ENCODE measurements at places on chromosomes 1 and 21.

DNA sequence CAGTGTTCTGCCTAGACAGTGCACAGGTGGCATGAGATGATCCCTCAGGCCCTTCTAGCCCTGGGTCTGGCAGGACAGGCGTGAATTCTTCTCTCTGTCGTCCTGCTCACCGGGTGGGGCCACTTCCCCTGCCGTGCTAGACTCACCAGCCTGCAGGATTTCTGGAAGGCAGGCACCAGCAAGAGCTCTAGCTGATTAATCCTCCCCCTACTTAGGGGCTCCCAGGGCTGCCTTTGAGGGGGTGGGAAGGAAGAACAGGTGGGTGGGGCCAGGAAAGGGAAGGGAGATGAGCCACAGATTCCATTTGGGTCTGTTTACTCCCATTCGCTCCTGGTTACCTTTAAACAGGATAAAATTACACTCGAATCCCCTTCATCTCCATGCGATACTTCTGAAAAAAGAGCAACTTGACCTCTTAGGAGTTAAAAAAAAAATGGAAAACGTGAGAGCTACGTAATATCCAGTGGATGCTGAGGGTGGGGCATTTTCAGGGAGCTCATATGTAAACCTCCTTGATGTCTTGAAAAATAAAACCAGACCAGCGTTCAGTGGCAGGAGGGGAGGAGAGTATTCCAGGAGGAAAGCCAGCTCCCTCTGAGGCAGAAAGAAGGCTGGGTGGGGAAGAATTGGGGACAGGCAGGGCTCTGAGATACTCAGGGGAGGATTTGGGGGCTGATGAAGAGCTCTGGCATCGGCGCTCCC lies 665.5 kb downstream of the PTPRU start:
- DNase-seq = no peak

GRCh38 chr1:34930702-34931071 lies 1.2 kb upstream of the DLGAP3 start:
- no peak for DNase-seq

DNA sequence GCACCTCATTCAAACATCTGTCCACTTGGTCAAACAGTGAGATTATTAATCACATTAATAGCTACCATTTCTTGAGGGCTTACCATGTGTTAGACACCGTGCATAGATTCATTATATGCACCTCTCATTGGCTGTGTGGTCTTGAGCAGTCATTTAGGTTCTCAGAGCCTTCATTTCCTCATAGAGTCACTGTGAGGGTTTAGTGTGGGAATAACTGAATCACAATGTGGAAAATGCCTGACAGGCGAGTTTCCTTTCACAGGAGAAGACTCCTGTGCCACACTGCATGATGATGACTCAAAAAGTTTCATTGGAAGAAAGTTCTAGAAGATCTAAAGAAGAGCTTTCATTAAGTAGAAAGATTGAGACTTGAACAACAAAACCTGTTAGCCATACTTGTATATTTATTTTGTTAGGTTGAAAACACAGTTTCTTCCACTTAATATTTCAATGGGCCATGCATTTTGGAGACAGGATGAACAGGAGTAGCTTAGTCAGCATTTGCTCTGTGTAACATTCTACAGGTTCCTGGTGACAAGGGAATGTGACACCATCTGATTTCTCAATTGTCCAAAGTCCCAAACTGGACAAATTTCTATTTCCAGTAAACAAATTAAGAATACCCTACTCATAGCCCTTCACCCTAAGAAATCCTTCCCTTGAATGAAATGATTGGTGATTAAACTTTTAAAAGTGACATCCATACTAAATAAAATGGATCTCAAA lies 45.7 kb downstream of the FYB2 start:
- no peak for DNase-seq

DNA sequence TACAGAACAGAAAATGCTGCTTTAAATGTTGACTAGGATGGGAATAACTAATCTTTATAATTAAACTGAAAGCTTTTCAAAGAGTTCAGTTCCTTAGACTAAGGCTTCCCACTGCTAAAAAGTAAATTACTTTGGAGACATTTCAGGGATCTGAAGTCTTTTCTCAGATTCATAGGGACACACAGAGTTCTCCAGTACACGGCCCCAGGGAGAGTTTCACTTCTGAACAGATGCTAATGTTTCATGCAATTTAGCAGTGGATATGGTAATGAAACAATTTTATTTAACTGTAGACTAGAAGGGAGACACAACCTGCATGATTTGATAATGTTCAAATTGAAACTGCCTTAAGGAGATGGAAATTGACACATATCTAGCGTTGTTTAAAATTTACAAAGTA lies 1282.6 kb downstream of the NCAM2 start:
- no peak for DNase-seq

DNA sequence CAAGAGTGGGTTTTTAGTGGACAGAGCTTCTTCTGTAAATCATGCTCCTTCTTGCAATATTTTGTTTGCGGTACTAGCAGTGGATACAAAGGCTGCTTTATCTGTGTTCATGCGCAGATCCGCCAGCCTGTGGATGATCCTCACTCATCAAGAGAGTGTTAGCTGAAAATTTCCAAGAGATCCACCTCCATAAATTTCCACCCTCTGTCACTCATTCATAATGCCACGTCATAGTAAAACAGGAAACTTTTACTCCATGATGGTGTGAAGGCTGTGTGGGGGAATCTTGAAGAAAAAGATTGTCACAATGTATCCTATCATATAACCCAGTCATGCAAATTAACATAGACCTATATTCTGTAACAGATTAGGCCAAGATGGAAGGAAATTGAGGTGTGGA lies 4.4 kb upstream of the MAPKAPK2 start:
- no peak for DNase-seq

GRCh38 chr1:246647113-246647512 lies 77.1 kb upstream of the SCCPDH start:
- DNase-seq = no peak

- no peak for DNase-seq
Measured at GRCh38 chr1:241589521-241589920, 50.6 kb downstream of the CHML start.

- DNase-seq = no peak
Measured at GRCh38 chr1:65998763-65999583, 206.3 kb downstream of the PDE4B start.

GRCh38 chr1:214709241-214709640 lies 106.2 kb downstream of the CENPF start:
- DNase-seq = no peak

DNA sequence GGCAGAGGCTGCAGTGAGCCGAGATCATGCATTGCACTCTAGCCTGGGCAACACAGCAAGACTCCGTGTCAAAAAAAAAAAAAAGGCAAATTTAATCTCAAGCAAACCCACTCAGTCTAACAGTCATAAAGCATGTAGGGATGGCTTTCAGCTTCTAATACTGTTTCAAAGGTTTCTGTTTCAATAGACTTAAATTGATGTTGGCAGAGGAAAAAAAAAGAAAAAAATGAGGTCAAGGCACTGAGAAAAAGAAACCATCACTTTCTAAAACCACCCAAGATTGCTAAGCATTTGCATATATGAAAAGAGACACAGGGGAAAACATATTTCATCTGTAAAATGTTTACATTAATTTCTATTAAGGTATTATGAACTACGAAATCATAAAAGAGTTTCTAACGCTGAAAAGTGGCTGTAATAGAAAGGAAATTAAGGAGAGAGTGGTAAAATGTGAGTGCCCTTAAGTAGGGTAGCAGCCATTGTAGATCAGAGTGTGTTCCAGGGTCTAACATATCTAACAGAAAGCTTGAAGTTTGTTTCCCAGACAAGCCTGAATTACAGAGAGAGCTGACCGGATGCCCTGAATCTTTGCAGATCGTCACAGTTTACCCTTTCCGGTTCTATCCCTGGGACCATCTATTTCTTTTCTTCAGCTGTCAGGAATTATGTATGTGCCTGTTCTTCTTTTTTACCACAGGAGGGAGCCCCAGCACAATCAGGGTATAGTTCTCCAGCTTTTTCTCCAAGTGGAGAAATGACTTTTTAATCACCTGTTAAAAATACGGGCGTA lies 70.0 kb downstream of the PLD5 start:
- peak; percentile 5 for DNase-seq

DNA sequence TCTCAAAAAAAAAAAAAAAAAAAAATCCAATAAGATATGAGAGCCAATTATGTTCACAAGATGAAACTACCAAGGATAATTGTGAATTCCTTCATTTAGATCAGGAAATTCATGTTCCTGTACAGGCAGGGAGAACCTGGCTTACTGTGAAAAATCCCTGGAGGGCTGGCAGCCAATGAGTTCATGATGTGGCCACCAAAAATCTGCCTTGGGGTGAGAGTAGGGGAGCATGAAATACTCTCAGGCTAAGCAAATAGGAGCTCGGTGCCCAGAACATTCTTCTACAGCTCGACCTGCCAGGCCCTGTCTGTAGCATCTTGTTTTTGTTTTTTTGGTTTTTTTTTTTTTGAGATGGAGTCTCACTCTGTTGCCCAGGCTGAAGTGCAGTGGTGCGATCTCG lies 50.1 kb downstream of the PIK3CD start:
- DNase-seq = no peak

GRCh38 chr21:33543505-33544129 lies 779 bp downstream of the SON start:
- peak; percentile 82 for DNase-seq

GRCh38 chr1:80678438-80678837 lies 1122.3 kb upstream of the ADGRL2 start:
- DNase-seq = no peak

GRCh38 chr1:109263597-109264378 lies 14.4 kb downstream of the CELSR2 start:
- DNase-seq = peak; percentile 85

GRCh38 chr1:221672239-221672645 lies 69.6 kb downstream of the DUSP10 start:
- DNase-seq = no peak

DNA sequence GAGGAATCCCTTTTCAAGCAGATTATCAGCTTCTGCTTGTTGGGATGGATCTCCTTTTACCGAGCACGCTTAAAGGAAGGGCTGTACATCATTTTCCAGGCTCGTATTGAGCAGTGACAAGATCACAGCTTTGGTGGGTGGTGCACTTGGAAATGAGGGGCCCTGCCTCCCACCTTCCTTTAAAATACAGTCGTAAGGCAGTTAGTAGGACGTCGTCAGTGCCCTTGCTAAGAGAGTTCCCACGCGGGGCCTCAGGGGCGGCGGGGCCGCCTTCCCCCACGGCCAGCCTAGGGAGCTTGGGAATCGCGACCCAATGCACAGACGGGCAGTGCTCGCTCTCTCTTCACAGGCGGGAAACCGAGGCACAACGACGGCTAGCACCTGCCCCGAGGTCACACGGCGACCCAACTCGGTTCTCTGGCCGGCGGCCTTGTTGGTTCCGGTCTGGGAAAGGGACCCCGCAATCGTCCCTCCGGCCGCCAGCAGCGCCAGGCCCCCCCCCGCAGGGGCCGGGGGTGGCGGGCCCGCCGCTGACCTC lies 58.6 kb downstream of the H3-3A start:
- DNase-seq = no peak

DNA sequence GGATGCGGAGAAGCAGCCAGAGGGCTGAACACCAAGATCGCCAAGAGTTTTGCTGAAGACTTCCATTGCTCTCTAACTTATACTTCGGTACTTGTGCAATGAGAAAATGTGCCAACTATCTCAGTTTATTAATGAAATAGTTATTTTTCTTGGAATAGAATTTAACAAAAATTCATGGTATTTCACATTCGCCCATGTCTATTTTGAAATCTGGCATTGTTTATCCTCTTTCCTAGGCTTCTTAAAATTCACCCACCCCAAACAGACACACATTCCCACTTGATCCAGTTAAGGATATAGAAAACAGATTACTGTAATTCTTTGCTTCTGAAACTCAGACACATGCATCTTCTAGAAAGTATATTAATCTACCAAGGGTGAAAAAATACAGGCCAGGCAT lies 56.3 kb upstream of the ADAMTS5 start:
- no peak for DNase-seq

GRCh38 chr1:201504799-201505502 lies 2.0 kb downstream of the CSRP1 start:
- no peak for DNase-seq

DNA sequence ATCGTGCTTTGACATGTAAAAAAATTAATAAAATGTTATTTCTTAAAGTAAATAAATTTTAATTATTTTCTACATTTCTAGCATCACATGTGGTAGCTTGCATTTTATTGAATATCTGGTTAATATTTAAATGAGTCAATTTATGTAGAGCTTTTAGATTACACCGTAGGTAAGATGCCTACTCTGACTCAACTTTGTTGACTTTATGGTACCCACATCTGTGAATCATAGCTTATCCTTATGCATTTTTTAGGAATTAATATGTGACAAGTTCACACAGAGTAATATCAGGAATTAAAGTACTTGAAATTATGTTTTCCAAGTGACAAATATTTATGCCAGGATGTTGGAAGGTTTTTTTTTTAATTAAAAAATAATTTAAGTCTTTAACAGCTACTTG lies 120.7 kb downstream of the LEPR start:
- DNase-seq = no peak

- peak; percentile 80 for DNase-seq
Measured at GRCh38 chr1:193479187-193479586, 292.8 kb upstream of the B3GALT2 start.

GRCh38 chr1:59769736-59770095 lies 45.0 kb upstream of the HOOK1 start:
- DNase-seq = no peak

DNA sequence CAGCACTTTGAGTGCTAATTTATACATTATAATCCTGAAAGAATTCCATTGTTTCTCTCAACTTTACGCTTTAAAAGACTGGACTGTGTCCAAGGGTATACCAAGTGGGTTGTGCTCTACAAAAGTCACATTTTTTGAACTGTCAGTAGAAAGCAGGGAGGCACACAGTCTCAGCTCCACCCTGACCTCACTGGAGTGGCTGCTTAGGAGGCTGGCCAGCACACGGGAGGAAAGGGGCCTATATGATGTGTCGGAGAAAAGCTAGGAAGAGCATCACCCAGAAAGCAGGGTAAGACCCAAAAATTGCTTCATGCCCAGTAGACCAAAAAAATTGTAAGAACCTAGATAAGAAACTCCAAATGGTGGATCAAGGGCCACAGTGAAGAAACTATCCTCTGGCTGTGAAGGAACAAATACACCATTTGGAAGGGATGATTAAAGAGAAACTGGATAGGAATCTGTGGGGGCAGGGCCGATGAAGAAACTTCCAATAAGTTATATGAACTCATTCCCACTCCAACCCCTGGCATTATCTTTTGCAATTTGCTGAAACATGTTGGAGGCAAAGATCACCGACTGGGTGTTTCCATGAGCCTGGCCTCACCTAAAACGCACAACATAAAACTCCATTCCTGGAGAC lies 1.9 kb downstream of the S100A10 start:
- DNase-seq = no peak

GRCh38 chr21:35476621-35477395 lies 427.7 kb upstream of the RUNX1 start:
- no peak for DNase-seq

Data from activated CD4-positive, alpha-beta T cell treated with anti-CD3 and anti-CD28 coated beads, Interleukin-2, Interleukin-6, amounts not matched to agents 100 ng/mL and 50 ng/mL, durations not matched to agents 16 hours and 8 hours (primary cell).